NCI-H510A treated with DMSO at 0.1 percent for 48 hours (cell line): ENCODE measurements at places on chromosomes 2 and 18.

GRCh38 chr18:12839057-12839525 lies 44.9 kb downstream of the PTPN2 start:
- no peak for DNase-seq

GRCh38 chr2:102514061-102514785 lies 41.2 kb downstream of the SLC9A4 start:
- no peak for DNase-seq

- no peak for DNase-seq
Observed at GRCh38 chr2:127219171-127220070, 678 bp downstream of the CYP27C1 start.

GRCh38 chr2:192155511-192156118 lies 39.1 kb downstream of the TMEFF2 start:
- DNase-seq = no peak

GRCh38 chr2:37742286-37742685 lies 70.8 kb upstream of the CDC42EP3 start:
- no peak for DNase-seq

DNA sequence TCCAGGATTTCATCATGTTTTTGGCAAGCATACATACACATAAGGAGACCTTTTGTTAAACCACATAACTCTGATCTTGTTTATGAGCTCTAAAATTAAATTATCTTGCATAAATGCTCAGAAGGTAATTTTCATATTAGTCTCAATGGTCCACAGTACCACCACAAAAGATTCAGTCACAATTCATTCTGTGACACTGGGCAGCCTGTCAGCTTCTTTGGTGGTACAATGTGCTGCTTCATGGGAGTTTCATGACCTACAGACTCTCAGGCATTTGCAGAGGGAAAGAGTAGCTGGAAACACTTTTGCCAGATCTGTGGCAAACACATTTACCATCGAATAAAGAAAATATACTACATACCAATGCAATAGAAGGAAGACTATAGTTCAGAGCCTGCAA lies 51.3 kb upstream of the ZNF397 start:
- DNase-seq = no peak

GRCh38 chr2:233100192-233100998 lies 40.3 kb downstream of the INPP5D start:
- DNase-seq = no peak

DNA sequence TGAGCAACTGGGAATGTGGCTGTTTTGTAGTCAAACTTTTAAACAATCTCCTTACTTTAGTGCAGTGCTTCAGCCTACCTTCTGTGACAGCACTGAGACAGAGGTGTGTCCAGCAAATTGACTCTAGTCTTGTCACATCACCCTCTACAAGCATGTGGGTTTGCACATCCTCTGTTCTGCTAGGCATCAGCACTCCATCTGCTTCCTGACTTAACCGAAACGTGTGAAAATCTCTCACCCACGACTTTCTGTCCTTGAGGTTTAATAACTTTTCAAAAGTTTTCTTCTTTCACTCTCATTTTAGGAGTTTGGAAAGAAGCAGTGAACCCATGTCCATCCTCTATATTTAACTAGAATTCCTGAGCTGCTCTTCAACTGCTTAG lies 42.6 kb downstream of the TTR start:
- no peak for DNase-seq

- DNase-seq = no peak
Observed at GRCh38 chr18:71707400-71707799, 836.7 kb downstream of the CBLN2 start.

DNA sequence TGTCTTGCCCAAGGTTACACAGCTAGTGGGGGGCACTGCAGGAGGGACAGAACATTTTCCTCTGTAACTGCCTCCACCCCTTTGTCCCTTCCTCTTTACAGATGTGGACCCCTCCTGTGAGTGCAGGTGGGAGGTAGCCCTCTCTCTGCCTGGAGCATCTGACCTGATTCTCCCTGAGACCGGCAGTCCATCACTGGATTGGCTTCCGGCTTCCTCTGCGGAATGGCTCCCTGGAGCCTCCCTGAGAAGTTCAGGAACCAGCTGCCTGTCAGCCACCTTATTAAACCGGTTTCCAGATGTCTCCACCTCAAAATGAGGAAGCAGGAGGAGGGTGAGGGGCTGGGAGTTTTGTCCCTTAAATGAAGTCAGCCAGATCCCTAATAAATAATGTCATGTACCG lies 67.3 kb upstream of the TNP1 start:
- DNase-seq = no peak

- no peak for DNase-seq
Observed at GRCh38 chr2:47072728-47073191, 82.3 kb downstream of the STPG4 start.

DNA sequence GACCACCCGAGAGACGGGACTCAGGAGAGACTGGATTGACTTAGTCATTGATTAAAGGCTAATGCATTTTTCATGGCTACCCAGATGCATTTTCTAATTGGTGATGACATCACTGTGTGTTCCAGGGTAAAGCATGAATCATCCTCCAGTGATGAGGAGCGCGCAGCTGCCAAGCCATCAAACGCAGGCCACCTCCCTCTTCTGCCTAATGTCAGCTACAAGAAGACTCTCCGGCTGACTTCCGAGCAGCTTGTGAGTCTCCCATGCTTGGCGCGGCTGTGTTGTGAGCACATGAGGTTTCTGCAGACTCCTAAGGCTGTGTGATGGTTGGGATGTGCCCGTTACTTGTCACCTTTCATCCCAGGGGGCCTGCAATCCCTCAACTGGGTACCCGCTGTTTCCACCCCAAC lies 56.4 kb downstream of the LPIN1 start:
- no peak for DNase-seq

DNA sequence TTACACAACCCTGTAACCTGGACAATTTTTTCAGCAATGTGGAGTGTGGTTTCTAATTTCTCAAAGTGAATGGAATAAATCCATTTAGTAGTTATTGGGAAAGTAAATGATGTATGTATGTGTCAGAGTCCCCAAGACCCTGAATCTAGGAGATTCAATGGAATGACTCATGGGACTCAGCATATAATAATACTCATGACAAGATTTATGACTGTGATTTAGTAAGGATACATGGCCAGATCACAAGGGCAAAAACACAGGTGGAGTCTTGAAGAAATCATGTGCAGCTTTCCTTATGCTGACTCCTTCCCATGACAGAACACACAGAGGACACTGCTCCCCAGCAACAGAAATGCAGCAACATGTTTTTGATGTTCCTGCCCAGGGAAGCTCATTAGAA lies 1877.7 kb upstream of the LRRTM1 start:
- no peak for DNase-seq

DNA sequence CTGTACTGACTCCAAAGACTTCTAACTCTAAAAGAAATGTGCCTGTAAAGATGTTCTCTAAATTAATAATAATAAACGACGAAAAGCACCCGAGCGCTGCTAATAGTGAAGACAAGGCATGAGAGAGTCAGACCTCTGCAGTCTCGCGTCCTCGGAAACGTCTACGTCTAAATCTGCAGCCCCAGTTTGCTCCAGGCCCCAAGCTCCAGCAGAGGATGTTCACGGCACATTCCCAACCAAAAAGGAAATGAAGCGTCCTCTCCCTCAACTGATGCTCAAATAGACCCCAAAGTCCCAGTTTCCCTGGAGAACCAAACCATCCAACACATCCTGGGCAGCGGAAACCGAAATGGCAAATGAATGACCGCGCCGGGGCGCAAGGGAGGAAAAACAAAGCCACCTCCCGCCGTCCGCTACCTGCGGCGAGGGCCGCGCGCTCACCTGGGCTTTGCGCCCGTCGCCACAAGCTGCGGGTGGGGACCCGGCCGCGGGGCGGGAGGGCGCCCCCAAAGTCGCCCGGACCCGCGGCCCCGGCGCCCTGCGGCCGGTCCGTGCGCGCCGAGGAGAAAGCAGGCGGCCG lies 47.1 kb upstream of the CCDC150 start:
- DNase-seq = peak; percentile 62

GRCh38 chr2:190318931-190319554 lies 583 bp downstream of the HIBCH start:
- DNase-seq = peak; percentile 41

- DNase-seq = no peak
Observed at GRCh38 chr2:136612079-136612478, 153.3 kb upstream of the THSD7B start.

- DNase-seq = no peak
Observed at GRCh38 chr2:232888839-232889529, 18.9 kb downstream of the SNORC start.

DNA sequence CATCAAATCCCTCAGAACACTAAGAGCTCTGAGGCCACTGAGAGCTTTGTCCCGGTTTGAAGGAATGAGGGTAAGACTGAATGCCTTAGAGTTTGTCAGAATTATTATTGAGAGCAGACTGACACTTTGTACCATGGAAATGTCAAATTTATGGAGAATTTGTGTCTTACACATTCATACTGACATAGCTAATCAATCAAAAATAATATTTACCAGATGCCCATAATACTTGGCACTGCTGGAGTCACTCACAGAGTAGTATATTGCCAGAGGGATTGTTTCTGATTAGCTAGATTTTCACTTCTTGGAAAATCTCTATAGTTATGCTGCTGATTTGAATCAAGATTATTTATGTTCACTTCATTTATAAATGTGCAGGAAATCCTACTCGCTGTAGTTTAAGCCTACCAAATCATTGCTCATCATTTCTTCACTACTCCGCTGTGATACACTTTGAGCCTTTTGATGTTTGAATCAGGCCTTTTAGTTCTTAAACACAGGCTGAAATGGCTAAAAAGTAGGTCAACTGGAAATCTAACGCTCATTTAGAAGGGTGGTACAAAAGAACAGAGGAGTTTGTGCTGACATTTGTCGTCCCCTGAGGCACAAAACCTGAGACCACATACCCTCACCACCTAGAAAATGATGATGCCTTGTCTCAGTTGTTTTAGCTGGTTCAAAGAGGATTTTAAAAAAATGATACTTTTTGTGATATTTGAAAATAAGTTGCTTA lies 96.1 kb upstream of the CSRNP3 start:
- no peak for DNase-seq

GRCh38 chr2:125634662-125635061 lies 1021.3 kb upstream of the GYPC start:
- DNase-seq = no peak

DNA sequence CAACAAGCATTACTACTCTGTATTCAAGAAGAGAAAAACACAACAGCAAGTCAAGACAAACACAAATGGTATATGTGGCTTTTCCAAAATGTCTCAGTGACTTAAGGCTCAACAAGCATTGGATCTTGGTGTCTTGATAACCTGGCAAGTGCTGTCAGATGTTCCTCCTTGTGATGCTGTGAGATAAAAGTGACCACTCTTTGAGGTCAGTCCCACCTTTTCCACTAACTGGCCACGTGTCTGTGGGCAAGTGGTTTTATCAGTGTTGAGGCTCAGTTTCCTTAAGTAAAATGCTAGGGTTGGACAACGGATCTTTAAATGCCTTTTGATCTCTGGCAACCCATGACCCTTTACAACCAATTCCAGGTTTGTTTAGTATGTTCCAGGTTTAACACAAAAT lies 98.7 kb downstream of the BCL2 start:
- DNase-seq = no peak

- DNase-seq = no peak
Observed at GRCh38 chr2:241865957-241866789, 3.4 kb upstream of the RTP5 start.

- DNase-seq = no peak
Observed at GRCh38 chr2:162243294-162243693, at the start of gene FAP. TSS of gene FAP (minus strand) at chr2:162243445. CDS start at chr2:162243327, 118 bp downstream.

GRCh38 chr2:189609853-189610252 lies 29.3 kb upstream of the SLC40A1 start:
- no peak for DNase-seq

- DNase-seq = peak; percentile 55
Observed at GRCh38 chr2:44817673-44818335, 123.7 kb upstream of the SIX3 start.

- DNase-seq = no peak
Observed at GRCh38 chr2:37367984-37368383, 23.6 kb downstream of the QPCT start.

- DNase-seq = no peak
Observed at GRCh38 chr2:60505880-60506260, 47.6 kb downstream of the BCL11A start.
